Erythroblast (primary cell): ENCODE measurements at places on chromosomes 5 and 9.

- no peak for DNase-seq
Observed at GRCh38 chr5:1404062-1404461, 41.2 kb downstream of the SLC6A3 start.

DNA sequence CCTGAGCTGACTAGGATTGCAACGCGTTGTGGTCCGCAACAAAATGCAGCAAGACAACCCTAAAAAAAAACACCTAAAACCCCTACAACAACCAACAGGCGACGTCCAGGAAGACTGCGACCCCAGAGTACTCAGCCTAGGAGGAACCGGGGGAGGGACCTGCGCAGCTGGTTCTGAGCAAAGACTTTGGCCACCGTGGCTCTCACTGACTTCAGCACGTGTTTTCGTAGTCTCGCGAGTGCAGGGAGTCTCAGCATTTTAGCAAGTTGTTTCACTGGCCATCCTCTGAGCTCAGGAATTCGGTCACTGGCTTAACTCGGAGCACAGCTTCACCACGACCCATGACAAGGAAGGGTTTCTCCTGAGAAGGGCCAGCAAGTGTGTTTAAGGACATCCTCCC is 8.6 kb upstream of the ZDHHC11 start:
- DNase-seq, result no peak

DNA sequence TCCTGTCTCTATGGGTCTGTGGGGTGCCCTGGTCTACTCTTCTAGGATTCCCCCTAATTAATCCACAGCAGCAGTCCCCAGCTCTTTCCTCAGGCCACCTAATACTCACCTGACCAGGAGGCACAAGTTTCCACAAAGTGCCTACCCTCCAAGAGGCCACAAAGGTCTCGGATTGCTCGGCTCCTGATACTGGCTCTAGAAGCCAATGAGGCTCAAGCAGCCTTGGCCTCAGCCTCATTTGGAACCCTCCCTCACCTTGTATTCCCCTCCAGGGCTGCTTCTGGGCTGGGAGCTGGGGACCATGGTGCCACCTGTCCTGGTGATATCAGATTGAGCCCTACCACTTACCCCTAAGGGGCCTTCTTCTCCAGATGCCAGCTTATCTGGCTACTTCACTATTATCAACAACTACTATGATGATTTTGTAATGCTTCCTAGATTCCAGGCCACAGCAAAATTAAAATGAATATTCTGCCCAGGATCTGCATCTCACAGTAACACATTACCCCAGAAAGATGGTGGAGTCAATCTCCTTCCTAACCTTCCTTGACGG is 103.7 kb upstream of the SPOCK1 start:
- DNase-seq, result no peak

DNA sequence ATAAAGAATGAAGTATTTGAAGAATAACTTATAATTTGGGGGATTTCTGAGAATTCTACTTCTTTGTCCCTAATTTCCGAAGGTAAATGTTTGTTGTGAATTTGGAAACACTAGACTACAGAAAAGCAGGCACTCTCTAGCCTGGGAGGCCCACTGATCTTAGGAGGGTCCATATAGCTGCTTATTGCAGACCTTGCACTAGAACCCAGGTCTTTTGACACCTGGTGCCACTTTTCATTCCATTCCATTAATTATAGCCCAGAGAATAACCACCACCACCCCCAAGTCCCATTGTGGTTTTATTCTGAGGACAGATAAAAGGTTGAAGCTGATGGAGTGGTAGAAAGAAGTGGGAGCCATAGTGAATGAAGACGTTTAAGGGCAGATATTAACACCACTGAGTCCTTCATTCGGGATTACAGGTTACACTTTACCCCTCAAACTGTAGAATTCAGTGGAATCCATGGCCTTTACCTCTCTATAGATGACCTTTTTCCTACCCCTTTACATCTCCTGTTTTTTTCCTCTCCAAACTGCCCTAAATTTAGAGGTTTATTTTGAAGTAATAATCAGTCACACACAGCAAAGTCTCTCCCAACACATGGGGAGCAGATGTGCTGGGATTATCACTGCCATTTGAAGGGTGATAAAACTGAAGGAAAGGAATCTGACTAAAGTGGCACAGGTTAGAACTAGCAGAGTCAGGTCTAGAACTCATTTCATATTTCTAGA is 12.0 kb upstream of the PSMD5 start:
- DNase-seq, result no peak

- DNase-seq, result no peak
Observed at GRCh38 chr9:5269249-5269715, 35.2 kb downstream of the RLN2 start.

GRCh38 chr9:102209176-102209575 is 470.7 kb upstream of the GRIN3A start:
- no peak for DNase-seq

DNA sequence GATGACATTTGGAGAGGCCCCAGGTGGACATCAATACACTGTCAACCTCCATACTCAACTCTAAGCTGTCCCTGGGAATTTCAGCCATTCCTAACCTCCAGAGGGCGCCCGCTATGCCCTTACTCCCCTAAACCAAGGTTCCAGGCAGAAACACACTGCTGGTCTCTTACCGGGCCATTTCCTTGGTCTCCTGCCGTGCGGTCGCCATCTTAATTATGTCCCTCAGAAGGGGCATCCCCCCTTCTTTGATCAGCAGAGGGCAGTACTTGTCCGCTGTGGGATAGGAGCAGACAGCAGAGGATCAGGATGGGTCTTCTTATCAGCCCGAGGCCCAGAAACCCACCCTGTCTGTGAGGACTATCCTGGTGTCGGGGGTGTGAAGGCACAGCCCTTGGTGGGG is 9.3 kb upstream of the ZDHHC12 start:
- DNase-seq, result peak; percentile 84

- no peak for DNase-seq
Observed at GRCh38 chr9:113302792-113303418, at the start of gene RNF183. TSS of gene RNF183 (minus strand) at chr9:113303376. CDS start at chr9:113298184, 5,192 bp downstream.

DNA sequence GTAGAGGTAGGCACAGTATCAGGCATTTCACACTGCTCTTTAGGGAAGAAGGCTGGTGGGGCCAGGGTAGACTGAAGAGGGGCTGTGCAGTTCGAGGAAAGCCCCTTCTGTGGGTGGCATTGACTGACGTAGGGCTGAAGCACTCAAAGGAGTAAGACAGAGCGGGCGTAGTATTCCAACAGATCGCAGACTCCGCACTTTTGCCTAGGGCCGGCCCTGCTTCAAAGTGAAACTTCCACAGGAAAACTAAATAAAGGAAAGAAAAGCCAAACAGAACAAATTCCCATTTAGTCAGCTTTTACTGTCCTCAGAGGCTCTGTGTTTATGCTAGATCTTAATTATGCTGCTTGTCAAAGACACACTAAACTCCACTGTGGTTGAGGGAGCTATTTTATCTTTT is 493.0 kb upstream of the WWC1 start:
- no peak for DNase-seq

DNA sequence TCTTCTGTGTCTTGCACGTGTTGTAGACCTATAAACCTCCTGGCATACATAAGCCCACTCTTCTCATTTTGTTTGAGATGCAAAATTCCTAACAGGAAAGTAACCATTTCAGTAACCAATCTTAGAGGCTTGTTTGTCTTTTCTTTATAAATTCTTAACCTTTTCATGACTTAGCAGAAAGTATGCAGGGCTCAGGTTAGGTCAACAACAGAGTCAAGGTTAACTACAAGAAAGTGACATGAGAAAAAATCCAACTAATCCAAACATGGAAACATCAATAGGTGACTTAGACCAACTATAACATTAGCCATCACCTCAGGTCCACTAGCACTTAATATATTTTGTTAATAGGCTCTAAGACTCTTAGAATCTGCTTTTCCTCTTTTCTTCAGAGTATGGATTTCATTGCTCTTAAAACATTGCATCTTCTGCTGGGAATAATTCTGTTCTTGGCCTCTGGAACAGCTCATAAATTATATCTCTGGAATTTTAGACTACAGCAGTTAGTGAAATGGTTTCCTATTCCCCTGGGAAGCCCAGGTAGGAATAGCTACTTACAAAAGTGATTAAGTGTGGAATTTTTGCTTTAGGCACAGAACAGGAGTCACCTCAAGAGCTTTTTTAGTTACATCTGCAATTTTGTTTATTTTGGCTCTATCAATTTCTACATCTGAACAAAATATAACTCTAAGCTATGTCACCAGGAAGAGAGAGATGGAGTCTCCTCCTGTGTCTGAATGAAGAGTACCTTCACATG is 155.3 kb upstream of the ANKRD55 start:
- no peak for DNase-seq

DNA sequence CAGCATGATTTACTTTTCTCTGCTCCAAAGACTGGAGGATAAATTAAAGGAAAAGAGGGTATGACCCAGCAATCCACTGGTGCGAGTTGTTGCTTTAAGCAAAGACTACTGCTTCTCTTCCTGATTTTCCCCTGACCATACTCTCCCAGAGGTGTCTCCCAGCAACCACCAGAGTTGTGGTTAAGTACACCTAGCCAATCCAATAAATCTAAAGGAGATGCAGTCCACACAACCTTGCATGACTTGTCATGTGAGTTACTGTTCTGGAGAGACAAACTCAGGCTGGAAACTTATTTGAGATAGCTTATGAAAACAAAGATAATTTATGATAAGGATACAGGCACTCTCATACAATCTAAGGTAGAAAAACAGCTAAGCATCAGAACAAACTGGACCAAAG is 11.9 kb downstream of the TMC1 start:
- no peak for DNase-seq

GRCh38 chr5:99032234-99033013 is 103.6 kb upstream of the CHD1 start:
- peak; percentile 85 for DNase-seq

- no peak for DNase-seq
Observed at GRCh38 chr5:41921874-41922273, 3.2 kb upstream of the FBXO4 start.

GRCh38 chr5:89301321-89302025 is 418.5 kb upstream of the MEF2C start:
- no peak for DNase-seq

GRCh38 chr5:4643190-4643589 is 496.9 kb upstream of the ADAMTS16 start:
- DNase-seq, result no peak

GRCh38 chr9:27400334-27400880 is 103.5 kb upstream of the EQTN start:
- no peak for DNase-seq

- no peak for DNase-seq
Observed at GRCh38 chr5:114910727-114911126, 259.0 kb downstream of the TRIM36 start.

DNA sequence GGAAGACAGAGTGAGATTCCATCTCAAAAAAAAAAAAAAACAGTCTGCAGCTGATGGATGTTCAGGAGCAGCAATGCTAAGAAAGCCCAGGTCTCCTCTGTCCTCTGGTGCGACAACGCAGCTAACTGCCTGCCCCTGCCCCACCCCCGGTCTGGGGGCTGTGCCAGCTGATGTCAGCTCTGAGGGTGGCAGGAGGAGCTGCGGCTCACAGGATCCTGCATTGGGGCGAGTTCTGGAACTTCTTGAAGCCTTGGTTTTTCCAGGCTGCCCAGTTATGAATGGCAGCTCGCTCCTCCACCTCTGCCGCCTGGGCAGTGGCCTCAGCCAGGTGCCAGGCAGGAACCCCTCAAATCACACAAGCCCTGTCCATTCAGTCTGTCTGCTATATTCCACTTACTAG is 113.5 kb downstream of the ROR2 start:
- DNase-seq, result no peak

DNA sequence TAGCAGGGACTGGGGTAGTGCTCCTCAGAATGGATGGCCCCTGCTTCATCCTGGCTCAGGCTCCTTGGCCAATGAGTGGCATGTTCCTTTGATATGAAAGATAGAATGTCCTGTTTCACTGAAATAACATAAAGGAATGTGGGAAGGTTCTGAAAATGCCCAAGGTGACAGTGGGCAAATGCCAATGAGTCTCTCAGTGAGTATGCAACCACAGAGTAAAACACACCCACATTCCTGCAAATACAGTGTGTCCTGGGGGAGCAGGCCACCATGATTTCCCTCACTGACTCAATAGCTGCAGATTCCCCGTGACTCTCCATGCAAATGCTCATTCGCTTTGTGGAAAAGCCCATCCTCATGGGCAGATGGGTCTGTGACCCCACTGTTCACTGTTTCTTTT is 36.4 kb downstream of the ZNF366 start:
- no peak for DNase-seq

- peak; percentile 41 for DNase-seq
Observed at GRCh38 chr9:114098021-114098935, 814 bp downstream of the KIF12 start.

GRCh38 chr5:74762599-74762998 is 4.3 kb downstream of the GFM2 start:
- DNase-seq, result no peak

DNA sequence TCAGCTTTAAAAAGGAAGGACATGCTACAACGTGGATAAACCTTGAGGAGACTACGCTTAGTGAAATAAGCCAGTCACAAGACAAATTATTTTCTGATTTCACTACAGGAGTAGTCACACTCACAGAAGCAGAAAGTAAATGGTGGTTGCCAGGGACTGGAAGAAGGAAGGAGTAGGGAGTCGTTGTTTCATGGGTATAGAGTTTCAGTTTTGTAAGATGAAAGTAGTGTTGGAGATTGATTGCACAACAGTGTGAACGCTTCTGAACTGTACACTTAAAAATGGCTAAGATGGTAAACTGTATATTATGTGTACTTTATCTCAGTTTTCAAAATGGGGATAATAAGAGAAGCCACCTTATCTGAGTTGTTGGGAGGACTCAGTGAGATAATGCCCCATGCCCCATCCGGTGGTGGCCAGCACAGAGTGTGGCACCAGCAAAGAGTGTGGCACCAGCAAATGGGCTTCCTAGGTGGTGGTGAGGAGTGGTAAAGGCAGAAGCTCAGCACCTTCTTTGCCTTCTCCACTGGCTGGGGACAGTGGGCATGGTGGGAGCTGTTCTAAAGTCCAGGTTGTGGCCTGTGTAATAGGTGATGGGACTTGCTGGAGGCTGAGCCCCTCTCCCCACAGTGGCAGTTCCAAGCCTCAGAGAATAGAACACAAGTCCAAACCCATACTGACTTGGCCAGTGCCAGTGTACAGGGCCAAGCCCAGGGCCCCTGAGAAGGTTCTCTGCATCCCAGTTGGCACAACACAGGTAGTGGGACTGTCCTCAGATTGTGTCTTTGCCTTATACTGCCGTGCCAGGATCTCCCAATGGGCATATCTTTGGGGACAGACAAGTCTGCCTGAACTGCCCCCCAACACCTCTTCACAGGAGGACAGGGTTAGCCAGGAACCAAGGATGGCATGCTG is 4.4 kb downstream of the SLC22A4 start:
- peak; percentile 53 for DNase-seq

GRCh38 chr9:5582835-5583195 is 46.1 kb upstream of the RIC1 start:
- DNase-seq, result no peak

DNA sequence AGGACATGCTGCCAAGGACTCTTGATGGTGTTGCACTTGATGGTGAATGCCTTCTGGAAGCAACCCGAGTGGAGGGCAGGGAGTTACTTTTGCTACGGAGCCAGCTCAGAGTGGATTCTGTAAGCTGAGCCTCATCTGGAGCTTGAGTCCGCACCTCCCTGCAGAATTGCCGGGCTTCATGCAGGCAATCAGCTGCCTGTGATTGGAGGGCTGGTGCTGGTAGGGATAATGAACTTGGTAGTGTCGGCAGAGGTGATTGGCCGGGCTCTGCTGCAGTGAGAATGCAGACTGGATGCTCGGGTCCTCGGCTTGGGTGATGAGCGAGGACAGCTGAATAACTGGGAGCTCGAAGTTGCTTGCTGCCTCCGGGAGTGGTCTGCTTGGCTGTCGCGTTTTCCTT is 23.1 kb downstream of the SLC25A25 start:
- DNase-seq, result no peak

GRCh38 chr5:72767289-72768010 is 49.0 kb upstream of the TNPO1 start:
- no peak for DNase-seq

- DNase-seq, result no peak
Observed at GRCh38 chr5:10290438-10290837, 17.3 kb downstream of the CMBL start.
